ENCODE measurements at places on chromosomes 16 and 17.

- no peak for DNase-seq
These were observed 824 bp upstream of the PSME3 start for GRCh38 chr17:42832213-42832933.

DNA sequence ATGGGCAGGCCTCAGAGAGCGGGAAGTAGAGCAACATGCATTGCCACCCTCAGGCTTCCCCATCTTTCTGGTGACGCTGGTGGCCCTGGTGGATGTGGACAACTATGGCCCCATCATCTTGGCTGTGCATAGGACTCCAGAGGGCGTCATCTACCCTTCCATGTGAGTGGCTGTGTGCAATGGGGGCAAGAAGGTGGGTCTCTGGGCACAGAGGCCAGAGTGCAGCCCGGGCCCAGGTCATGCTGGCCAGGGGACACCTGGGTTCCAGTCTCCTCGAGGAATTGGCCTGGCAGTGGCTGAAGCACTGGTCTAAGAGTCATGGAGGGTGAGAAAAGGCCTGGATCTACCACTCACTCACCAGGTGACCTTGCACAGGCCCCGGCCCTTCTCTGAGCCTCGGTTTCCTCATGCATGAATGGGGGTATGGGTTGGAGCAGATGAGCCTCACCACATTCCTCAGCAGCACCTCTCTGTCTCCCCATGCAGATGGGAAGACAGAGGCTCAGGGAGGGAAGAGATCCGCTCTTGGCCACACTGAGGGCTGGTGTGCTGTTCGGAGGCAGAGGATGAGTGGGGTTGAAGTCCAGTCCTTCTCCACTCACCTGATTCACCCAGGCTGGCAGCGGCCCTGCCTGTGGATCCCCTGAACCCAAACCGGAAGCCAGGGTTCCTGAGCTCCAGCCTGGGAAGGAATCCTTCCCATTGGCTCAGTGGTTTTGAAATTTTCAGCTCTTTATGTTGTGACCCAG, 7.2 kb upstream of the ADGRG3 start:
- DNase-seq, result no peak

GRCh38 chr16:945271-946047, 25.3 kb downstream of the LMF1 start:
- DNase-seq, result no peak

DNA sequence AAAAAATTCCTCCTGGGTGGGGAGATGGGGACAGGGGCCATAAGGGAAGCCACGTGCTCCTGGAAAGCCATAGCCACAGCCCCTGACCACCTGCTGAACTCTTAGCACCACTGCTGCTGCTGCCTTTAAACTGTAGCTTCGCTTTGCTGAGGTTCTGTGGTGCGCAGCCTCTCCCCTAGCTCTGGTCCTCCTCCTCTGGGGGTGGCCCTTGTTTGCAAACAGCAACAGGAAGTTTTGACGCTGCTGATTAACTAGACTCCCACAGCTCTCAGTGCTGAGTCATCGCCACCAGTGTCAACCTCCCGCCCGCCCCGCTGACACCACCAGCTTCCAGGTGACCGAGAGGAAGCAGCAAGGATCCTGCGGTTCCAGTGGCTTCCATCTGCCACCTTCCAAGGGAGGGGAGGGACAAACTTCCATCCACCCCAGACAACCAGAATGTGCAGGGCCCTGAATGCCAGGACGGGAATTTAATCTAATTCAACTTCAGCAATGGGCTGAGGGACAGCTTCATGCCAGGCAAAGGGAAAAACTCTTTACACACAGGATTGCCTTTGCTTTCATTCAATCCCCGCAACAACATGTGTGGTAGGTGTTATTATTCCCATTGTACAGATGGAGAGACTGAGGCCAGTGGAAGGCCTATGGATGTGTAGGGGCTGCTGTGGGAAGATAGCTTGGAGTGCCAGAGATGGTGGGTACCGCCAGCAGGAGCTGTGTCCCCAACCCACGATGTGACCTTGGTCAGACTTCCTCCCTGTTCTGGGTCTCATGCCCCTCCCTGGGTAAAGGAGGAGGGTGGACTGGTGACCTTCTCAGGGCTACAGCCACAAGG, 8.1 kb upstream of the KIFC3 start:
- peak; percentile 55 for DNase-seq

- no peak for DNase-seq
These were observed 666.2 kb downstream of the TOX3 start for GRCh38 chr16:51880776-51881175.

- DNase-seq, result no peak
These were observed 900 bp upstream of the GCGR start for GRCh38 chr17:81802856-81803643.

Measured in stimulated activated CD8-positive, alpha-beta memory T cell treated with anti-CD3 and anti-CD28 coated beads, Interleukin-2, amount 100 ng/mL, for 48 hours (primary cell).